ENCODE measurements at places on chromosomes 3 and 15.

DNA sequence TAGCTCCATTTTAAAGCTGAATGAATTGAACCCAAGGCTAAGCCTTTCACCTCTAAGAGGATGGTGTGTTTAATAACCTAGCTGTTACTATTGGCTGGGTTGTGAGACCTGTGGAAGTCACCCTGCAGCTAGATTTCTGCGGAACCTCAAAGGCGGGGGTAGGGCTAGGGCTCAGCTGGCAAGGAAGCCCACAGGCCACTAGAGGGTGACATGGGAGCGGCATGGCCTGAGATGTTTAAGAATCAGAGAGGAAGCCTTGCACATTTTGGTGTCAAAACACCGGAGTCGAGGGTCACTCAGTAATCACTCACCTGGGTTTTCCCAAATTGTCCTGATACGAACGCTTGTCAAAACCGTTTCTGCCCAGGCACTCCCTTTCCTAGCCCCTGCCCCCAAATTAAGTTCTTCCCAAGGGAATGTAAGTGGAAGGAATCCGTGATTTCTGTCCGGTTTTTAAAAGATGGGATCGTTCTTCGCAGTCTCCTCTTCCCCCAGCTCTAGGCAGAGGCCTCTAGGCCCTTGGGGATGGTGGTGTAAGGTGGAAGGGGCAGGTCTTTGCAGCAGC lies 3.8 kb upstream of the ACAD9 start:
- DNase-seq, result no peak

GRCh38 chr3:42655980-42656679 lies 2.6 kb downstream of the ZBTB47 start:
- DNase-seq, result no peak

DNA sequence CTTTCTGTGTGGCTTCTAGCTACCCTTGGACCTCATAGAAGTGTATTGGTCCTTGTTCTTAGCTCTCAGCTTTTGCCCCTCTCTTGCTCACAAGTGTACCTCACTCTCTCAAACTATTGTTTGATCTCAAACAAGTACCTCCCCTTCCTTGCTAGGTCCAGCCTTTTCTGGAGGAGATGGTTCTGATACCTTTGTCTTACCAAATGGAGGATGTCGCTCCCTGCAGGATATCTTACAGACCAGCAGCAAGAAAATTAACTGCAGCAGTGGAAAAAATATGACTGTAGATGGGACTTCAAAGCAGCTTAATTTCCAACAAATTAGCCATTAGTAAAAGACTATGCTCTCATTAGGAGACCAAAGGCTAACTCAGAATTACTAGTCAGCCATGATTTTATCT lies 388.1 kb upstream of the ROBO2 start:
- no peak for DNase-seq

GRCh38 chr3:124593442-124593829 lies 136.8 kb upstream of the UMPS start:
- no peak for DNase-seq

Measured in Right ventricle myocardium inferior (tissue), 1 donor.